Sciatic nerve (tissue), 2 donors: ENCODE measurements at places on chromosomes 16 and 17.
A peak's percentile ranks its signal among the peaks of the same experiment; 100 is the strongest.

DNA sequence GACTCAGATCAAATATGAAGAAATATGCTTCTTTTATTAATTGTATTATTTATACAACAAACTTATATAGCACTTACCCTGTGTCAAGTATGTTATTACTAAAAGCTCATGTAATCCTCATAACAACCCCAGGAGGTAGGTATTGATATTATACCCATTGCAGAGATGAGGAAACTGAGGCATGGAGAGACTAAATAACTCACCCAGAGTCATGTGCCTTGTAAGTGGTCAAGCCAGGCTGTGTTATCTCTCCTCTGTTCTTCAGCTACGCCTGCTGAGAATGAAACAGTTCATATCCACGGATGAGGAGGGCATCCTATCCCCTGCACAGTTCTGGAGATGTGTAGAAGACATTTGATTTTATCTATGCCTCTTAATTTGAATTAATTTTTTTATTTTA is 78.1 kb downstream of the RBBP6 start:
- DNase-seq = no peak

DNA sequence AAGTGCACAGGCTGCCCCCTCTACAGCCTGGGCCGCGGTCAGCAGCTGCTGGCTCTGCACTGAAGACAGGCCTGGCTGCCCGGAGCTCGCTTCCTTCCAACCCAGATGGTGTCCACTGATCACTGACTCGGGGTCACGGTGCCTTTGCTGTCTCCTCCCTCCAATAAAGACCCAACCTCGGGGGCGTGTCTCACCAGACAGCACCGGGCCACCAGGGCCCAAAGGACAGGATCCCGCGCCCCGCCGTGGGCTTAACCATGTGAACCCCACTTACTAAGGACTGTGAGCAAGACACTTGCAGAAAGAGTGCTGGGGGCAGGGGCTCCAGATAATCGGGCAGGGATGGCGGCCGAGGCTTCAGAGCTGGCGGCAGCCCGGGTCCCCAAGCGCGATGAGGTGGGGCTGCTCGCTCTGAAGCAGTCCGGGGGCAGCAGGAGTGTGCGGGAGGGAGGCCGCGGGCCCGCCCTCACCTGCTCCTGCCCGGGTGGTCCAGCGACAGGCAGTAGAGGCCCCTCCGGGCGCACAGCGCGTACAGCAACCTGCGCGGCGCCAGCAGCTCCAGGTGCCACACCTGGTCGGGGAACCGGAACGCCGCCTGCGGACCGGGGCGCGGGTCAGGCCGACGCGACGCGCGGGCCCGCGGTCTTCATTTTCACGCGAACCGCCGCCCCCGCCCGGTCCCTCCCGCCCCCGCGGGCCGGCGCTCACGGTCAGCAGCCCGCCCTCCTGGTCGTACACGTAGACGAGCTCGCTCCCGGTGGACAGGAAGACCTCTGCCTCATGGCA is 502 bp downstream of the FAAP100 start:
- DNase-seq = no peak

- DNase-seq = no peak
These were observed 21.6 kb upstream of the CACNG5 start for GRCh38 chr17:66813296-66813695.

DNA sequence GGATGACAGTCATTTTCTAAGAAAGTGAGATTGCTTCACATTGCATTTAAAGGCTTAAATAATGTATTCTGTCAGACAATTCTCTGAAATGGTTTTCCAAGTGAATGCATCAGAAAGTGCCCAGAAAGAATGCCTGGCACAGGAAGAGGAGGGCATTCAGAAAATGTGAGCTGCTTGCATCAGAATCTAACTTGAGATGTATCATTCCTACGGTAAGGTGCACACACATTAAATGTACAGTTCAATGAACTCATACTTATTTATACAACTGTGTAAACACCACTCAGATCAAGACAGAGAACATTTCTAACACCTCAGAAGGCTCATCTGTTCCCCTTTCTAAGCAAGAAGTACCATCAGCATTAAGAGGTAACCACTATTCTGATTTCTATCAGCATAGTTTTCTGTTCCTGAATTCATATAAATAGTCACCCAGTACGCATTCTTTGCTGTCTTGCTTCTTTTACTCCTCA is 638.0 kb downstream of the MAF start:
- no peak for DNase-seq

- no peak for DNase-seq
These were observed 58.6 kb upstream of the TOB1 start for GRCh38 chr17:50924800-50925199.

- peak; percentile 85 for DNase-seq
These were observed 24.3 kb upstream of the CRISPLD2 start for GRCh38 chr16:84795329-84796053.

DNA sequence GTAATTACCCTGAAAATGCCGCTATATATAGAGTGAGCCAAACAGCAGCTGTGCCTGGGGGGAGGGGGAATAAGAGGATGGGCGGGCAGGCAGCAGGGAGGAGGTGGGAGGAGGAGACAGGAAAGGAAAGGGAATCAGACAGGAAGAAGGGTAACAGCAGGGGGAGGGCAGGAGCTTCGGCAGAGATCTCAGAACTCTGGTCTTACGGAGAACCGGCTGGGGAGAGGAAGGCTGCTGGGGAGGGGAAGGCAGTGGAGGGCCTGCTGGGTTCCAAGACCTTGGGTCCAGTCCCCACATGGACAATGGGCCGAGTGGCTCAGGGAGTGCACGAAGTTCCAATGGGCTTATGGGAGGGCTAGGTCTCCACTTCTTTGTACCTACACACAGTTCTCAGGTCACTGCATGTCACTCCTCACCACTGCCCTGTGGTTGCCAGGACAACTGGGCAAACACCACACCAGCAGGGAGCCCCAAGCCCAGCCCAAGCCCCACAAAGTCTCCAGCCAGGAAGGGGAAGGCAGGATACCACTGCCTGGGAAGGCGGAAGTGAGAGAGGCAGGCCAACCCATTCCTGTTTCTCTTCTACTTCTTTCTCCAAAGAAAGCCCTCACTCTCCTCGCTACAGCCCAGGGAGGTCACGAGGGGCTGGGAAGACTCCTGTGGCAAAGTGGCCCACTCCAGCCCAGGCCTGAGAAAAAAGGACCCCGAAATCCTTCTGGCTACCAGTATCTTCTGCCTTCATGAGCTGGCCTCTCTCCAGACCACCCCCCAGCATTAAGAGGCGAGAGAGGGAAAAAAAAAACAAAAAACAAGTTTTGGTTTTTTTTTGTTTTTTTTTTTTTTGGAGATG is 25.3 kb downstream of the G6PC3 start:
- peak; percentile 74 for DNase-seq

GRCh38 chr17:42623732-42624596 is 14.5 kb downstream of the TUBG1 start:
- DNase-seq = no peak

- no peak for DNase-seq
These were observed 110.7 kb upstream of the IRX3 start for GRCh38 chr16:54397190-54397835.

GRCh38 chr17:21288571-21289017 is 4.1 kb downstream of the MAP2K3 start:
- no peak for DNase-seq

GRCh38 chr16:2963723-2964474 is at the start of gene KREMEN2:
Gene KREMEN2, plus strand, starts transcription at chr16:2964275. Its CDS starts 246 bp downstream, at chr16:2964521.
- DNase-seq = no peak

GRCh38 chr16:11556945-11557720 is 29.6 kb downstream of the LITAF start:
- DNase-seq = no peak

- peak; percentile 85 for DNase-seq
These were observed 7.9 kb upstream of the PAM16 start for GRCh38 chr16:4358831-4359561.

DNA sequence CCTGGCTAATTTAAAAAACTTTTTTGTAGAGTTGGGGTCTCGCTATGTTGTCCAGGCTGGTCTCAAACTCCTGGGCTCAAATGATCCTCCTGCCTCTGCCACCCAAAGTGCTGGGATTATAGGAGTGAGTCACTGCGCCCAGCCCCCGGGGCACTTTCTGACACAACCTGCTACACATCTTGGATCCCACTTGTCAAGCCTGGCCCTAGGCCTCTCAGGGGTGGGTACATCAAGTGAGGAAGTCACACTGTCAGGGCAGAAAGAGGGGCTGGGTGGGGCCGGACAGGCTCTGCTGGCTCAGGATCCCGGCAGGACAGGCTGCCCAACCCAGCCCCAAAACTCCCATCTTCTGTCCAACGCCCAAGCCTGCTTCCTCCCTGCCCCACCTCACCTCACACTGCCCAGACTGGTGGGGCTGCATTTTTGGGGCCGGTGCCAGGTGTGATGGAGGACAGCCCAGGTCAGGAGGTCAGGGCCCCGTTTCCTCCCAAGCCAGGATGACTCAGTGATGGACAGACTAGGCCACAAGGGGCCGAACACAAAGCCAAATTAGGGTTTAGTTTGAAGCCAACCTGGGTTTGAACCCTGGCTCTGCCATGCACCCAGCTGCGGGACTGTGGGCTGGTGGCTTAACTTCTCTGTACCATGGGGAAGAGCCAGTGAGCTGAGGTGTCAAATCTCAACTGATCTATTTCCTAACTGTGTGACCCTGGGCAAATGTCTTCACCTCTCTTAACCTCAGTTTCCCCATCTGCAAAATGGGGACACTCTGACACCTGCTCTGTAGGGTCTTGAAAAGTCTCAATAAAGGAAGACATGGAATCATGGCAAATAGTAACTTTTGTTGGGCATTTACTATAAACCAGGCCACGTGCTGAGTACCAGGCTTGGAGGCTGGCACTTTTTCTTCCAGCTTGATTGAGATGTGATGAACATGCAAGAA is 8.9 kb upstream of the PPL start:
- DNase-seq = no peak

DNA sequence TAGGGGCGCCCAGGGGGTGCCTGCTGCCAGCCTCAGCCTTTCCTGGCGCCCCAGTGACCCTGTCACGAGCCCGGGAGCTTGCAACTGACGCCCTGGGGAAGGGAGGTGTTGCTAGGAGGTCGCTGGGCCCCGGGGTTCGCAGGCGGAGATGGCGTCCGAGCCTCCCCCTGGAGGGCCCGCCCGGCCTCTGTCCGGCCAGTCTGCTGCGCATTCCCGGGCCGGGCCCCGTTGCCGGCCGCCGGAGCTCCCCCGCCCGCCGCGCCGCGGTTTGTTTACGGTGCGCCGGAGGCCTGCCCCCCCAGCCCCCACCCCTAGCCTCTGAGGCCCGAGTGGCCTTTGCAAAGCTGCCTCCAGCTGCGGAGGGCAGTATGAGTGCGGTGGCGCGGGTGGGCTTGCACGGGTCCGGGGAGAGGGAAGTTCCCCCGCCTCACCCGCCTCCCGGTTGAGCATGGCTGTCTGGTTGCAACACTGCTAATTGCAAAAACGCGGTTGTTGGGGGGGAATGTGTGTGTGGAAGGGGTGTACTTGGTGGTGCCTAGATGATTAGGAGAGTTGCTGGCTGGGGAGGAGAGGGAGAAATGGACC is 514 bp downstream of the THRA start:
- peak; percentile 76 for DNase-seq

GRCh38 chr16:31466381-31466841 is 5.5 kb upstream of the TGFB1I1 start:
- no peak for DNase-seq

- DNase-seq = no peak
These were observed 13.7 kb downstream of the HOXB4 start for GRCh38 chr17:48564188-48565021.

DNA sequence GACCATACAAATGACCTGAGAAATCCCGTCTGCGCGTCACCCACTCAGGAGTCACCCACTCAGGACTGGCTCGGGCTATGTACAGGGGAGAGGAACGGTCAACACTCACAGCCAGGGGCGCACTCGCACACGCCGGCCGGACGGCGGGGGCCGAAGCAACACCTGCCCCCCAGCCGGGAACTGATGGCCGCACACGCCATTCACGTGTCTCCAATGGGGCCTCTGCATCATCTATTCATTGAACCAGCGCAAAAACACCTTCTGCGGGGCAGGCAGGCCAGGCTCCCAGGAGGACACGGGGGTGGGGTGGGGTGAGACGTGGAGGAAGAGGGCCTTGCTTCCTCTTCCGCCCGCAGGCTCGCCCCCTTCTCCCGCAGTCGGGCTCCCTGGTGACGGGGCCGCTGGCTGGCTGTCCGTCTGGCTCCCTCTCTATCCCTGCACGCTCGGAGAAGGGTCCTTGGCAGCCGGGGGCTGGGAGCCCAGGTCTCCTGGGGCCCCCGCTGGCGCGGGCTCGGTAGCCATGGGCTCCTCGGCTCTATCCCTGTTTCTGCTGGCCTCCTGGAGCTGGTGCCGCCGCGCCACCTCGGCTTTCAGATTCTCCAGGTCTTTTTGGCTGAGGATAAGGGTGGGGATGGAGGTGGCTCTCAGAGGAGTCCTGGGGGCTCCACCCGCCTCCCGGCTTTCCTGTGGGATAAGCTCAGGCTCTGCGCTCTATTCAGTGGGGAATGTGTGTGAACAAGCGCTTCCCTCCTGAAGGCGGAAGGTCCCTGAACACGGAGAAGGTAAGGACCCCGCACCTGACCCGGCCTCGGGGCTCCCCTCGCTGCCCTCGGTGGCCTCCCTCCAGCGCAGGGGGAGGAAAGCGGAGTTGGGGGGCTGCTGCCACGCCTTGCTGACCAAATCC is 21.1 kb downstream of the CLUH start:
- DNase-seq = peak; percentile 55

DNA sequence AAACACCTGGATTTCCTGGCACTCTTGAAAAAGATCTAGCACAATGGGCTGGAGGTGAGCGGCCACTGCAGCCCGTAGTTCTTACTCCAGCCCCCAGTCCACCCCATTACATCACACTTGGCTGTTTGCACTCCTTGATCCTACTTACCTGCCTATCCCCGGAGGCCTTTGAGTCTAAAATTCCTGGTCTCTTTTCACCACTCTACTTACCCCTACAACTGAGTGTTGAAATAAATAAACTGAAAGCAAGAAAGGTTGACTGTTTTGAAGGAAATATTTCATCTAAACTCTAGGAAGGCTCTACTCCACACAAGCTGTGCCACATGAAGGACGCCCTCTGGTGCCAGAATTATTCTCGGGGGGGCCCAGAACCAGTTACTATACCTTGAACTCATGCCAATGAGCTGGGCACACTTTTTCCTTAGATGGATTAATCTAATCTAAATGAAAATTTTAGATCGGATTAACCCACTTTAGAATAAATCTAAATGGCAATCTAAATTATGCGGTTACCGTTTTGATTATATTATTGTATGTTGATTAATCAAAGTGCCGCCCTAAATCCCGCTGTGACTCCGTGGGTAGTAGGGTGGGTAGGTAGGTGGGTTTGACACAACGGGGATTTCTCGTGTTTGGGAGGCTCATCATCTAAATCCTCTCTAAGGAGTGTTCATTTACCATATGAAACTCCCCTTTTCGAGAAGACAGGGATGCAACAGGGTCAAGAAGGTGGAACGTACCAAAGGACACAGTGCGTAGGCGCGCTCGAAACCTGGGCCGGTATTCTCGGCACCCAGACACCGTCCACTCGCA is 651 bp upstream of the EIF1 start:
- peak; percentile 81 for DNase-seq

- no peak for DNase-seq
These were observed 18.2 kb upstream of the BHLHA9 start for GRCh38 chr17:1251866-1252608.

- no peak for DNase-seq
These were observed 29.5 kb downstream of the SBK1 start for GRCh38 chr16:28321700-28322411.
